Ammon's horn (tissue), 1 donor: ENCODE measurements at places on chromosomes 1 and 21.
A peak's percentile ranks its signal among the peaks of the same experiment; 100 is the strongest.

DNA sequence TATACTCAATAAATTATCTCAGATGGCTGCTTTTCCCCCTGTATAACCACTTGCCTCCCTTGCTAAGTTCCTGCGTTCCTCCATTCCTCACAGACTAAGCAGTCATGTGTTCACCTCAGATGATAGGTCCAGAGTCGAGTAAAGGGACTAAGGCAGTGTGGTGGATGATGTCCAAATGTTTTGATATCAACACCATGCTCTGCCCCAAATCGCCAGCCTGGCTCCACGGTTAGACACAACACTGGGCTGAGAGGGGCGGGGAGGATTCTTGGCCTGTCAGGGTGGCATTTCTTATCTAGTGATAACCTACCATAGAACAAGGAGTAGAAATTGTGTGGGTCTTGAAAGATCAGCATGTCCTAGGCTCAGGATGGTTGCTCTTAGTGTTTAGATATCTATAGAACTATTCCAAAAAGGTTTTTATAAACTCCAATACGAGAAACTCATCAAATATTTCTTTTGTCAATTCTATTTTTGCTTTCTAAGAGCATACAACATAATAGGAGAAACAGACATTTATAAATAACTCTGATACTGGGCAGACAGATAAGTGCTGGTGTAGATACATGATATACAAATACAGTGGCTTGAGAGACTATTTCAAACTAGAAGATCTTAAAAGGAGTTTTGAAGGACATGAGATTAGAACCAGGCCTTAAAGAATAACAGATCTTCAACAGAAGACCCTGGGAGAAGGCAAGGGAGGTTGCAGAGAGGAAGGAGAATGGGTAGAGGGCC is 21.5 kb downstream of the GJA5 start:
- no peak for DNase-seq

DNA sequence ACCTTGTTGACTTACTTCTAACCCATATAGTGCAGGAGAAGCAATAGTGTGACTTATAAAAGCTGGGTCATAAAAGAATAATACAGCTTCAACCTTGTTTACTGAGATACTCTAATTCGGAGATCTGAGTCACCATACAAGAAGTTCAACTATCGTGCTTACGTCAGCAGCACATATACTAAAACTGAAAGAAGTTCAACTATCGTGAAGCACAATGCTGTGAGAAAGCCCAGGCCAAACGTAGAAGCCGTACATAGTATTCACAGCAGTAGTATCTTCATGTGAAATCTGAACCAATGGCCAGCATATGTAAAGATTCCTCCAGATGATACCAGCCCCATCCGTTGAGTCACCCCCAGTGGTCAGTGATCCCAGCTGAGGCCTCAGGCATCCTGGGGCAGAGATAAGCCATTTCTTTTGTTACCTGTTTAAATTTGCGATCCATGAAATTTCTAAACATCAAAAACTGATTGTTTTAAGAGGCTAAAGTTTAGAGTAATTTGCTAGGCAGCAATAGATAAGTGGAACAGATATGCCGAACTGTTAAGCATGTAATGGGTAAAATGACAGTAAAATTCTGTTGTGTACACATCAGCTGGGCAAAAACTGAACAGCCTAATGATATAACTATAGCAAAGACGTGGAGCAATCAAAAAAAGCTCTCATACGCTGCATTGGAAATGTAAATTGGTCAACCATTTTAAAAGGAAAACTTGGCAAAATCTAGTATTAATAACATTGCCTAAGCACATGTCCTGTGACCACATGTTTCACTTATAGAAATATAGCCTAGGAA is 53.9 kb upstream of the SAMD13 start:
- no peak for DNase-seq

DNA sequence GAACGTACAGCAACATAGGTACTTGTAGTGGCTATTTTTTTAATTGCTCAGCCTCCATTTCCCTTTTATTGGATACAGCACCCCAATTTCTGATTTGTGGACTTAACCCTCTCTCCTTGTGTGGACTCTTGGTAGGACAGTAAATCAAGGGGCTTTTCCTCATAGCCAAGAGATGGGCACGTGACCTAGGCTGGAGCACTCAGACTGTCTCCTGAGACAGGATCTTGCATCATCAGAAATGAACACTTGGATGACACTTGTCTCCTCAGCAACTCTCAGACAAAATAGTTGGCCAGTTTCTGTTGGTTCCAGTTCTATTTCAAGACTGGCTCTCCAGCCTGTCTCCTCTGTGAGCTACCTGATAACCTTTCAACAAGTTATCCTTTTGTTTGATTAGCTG is 112.9 kb upstream of the ZNF678 start:
- no peak for DNase-seq

DNA sequence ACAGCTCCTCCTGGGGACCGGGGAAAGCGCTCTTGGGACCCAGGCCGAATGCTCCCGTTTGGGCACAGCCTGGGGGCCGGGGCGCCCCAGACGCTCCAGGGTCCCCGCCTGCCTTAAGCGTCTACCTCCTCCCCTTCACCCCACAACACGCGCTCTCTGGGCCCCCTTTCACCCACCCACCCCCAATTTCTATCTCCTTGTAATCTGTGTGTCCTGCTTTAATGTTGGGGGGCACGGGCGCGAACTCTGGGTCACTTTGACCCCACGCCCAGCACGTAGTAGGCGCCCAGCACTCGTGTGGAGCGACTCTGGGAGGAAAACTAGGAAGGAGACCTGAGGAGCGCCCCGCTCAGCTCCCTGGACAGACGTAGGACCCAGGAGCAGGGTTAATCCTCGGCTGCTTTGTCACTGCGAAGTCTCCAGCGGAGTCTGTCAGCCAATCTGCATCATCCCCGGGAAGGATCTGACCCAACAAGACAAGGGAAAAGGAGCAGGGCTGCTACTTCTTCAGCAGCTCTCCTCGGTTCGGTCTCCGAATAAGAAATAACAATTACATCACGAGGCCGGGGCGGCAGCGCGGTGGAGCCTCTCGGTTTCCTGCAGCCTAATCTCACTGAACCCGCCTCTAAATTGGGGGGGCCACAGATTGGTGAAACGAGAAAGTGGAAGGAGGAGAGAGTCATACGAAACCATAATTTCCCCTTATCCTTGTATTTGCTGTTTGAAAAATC is 757 bp upstream of the NRIP1 start:
- DNase-seq: peak; percentile 87

- DNase-seq: no peak
Measured at GRCh38 chr1:156394835-156395461, 25.9 kb downstream of the RHBG start.

DNA sequence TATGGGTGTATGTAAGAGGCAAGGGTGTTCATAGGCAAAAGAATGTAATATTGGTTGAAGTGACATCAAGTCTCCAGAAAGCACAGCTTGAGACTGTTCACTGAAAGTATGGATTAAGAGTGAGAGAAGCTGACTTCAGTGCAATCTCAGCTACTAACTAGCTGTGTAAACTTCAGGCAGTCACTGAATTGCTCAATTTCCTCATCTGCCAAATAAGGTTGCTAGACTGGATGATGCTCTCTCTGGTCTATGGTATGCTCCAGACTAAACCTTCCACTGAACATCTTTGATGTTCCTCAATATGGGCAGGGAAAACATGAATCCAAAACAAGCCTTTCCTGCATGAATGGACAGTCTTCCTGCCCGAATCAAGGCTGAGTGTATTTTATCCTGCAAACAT is 111.8 kb upstream of the USH2A start:
- no peak for DNase-seq

DNA sequence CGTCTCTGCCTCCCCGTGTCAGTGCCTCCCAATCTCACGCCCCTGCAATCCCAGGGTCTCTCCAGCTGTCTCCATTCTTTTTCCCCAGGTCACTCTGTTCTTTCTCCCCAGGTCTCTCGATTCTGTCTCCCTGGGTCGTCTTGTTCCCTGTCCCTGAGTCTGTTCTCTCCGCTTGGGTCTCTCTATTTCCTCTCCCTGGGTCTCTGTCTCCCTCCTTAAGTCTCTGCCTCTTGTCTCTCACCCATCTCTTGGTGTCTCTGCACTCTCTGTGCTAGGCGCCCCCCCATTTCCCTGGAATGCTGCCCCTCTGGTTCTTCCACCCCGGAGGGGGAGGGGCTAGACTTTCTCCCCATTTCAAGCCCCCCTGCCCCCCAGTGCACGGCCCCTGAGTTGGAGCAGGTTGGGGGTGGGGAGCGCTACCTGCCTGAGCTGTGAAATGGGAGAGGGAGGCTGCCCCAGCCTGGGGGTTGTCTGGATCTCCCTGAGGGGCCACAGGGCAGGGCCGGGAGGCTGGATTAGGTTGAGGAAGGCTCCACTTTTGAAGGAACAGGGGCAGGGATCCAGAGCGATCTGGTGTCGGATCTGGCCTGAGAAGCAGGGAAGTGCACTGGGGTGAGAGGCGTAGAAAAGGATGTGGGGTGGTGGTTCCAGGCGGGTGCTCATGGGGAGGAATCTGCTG is 1.4 kb downstream of the PTPRF start:
- DNase-seq: no peak

- DNase-seq: no peak
Measured at GRCh38 chr1:20731057-20731991, 1.2 kb downstream of the SH2D5 start.

DNA sequence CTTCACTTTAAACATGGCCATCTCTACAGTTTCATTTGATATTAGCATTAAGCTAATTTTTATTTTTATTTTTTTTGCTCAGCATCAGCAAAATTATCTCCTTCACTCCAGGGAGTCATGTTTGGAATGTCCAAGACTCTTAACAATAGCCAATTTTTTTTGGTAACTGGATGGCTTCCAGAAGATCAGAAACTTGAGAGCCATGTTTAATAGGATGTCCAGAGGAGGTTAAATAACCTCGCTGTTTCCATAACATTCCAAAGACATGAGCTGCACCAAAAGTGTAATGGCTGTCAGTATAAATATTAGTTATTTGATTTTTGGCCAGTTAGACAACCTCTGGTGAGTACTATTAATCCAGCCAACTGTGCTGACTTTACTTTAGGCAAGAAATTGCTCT is 80.7 kb downstream of the DNTTIP2 start:
- DNase-seq: no peak

DNA sequence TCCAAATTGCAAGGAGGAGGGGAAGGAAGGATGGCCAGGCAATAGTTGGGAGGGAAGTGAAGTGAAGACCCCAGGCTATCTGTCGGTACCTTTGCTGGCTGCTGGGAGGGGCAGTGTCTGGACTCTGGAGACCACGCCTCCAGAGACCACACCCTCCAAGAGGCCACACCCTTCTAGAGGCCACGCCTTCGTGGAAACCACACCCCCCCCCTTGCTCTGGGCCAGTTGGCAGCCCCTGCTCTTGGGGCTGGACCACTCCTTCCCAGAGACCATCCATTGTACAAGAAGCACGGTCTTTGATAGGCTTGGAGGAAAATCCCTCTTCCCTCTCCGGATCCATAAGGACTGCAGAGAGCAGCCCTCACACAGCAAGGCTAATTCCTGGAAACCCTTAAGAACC is 73.1 kb downstream of the RYR2 start:
- DNase-seq: no peak

DNA sequence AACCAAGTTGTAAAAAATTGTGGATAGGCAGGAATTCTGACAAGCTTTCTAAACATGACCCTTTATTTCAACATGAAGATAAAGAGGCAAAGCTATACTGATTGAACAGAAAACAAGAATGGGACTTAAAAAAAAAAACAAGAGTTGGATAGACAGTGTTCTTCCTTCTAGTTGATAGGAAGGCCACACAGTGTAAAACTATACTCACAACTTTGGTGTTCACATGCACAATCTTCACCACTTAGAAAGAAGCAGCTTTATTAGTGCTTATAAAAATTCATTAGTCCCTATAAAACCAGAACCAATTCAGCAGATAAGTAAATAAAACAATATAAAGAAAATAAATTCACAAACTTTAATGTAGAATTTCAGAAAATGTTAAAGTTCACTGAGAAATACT is 101.8 kb downstream of the AKT3 start:
- DNase-seq: no peak

DNA sequence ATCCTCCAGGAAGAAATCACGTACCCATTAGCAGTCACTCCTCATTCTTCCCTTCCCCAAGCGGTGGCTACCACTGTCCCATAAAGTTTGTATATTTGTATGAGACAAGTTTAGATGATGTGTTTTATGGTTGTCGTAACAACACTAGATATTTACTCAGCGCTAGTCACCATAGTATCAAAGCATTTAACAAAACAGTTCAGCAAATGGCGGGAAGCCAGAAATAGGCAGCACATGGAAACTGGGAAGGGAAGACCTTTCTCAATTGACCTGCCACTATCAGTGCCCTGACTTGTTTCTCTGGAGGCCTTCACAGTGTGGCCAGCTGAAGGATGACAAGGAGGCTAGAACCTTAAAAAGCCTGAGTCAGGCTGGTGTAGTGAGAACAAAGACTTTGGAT is 31.1 kb downstream of the CNST start:
- no peak for DNase-seq

GRCh38 chr21:43829575-43830119 is 35.4 kb upstream of the AGPAT3 start:
- DNase-seq: no peak

DNA sequence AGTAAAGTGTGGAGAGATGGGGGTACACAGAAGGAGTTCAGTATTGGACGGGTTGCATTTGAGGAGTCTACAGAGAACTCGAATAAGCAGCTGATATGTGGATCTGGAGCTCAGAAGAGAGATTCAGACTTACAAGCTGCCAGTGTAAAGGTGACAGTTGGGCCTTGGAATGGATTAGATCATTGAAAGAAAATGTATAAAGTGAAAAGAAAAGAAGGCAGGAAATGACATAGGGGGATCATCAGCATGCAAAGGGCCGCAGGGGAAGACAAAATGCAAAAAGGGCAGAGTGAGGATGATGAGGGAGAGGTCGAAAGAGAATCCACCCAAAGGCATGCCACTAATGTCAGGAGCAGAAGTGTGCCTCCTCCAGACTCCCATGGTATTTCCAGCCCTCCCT is 273.3 kb downstream of the TNR start:
- no peak for DNase-seq

- DNase-seq: no peak
Measured at GRCh38 chr1:99216956-99217355, 47.3 kb upstream of the PLPPR4 start.

DNA sequence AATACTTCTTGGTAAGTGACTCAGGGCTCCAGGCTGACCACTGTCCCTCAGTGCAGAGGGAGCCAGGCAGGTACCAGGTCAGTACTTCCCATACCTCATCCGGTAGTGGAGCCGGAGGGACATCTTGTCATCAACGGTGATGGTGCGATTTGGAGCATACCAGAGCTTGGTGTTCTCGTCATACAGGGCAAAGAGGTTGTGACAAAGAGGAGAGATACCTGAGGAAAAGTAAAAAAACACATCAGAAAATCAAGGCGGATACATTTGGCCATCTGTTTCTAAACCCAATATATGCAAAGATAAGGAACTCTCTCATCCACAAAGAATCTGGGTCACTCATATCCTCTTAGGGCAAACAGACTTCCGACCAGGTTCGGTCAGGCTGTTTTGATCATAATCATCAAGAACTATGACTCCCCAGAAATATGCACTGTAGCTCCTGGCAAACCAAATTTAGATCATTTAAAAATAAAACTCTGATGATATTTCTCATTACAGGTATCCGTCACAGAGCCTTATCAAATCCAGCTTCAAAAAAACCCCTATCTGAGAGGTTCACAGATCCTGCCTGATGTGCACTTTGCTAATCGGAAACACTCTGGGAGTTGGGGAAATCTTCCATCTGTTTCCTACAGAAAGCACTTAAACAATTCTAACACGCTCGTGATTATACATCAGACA is 87.3 kb downstream of the JAK1 start:
- no peak for DNase-seq

- DNase-seq: no peak
Measured at GRCh38 chr1:234963180-234963903, 165.3 kb downstream of the TOMM20 start.
